ENCODE measurements at places on chromosomes 5 and 9. TPM values are rescaled to one million over a fixed set of nuclear protein-coding genes. Genes with fewer than 3 reads are reported as not detected.

The NANS gene
- total RNA-seq: 64.7 TPM

The LCN9 gene
- not detected for total RNA-seq

The CNTFR gene
- 19.7 TPM for total RNA-seq

The CDX1 gene
- not detected for total RNA-seq

The SEMA5A gene
- total RNA-seq: 3.2 TPM

The NXNL2 gene
- total RNA-seq: not detected

The SMIM33 gene
- total RNA-seq: not detected

The SYK gene
- total RNA-seq: 3.3 TPM

The LCN6 gene
- total RNA-seq: 11.7 TPM

The UGT3A1 gene
- total RNA-seq: 0.42 TPM

The SLC45A2 gene
- not detected for total RNA-seq

The SV2C gene
- total RNA-seq: not detected

The MARCOL gene
- not detected for total RNA-seq

The TYRP1 gene
- total RNA-seq: 1.4 TPM

The CBY3 gene
- not detected for total RNA-seq

The SPINK1 gene
- total RNA-seq: not detected

The TMEM171 gene
- not detected for total RNA-seq

The C5orf52 gene
- total RNA-seq: not detected

The CYSRT1 gene
- total RNA-seq: not detected

The ADAMTS13 gene
- 2.2 TPM for total RNA-seq

The GRM6 gene
- total RNA-seq: not detected

The PRDM9 gene
- not detected for total RNA-seq

The PCDHGA11 gene
- 1.2 TPM for total RNA-seq

The SLC6A7 gene
- not detected for total RNA-seq

The WNT8A gene
- total RNA-seq: 0.51 TPM

The JMY gene
- total RNA-seq: 19.4 TPM
